ENCODE measurements at places on chromosomes 4 and X. TPM values are rescaled to one million over a fixed set of nuclear protein-coding genes. Genes with fewer than 3 reads are reported as not detected.

PNMA3 gene
- total RNA-seq, result 0.66 TPM

KCNIP4 gene
- total RNA-seq, result not detected

GPRIN3 gene
- total RNA-seq, result under 0.01 TPM

C4orf54 gene
- total RNA-seq, result not detected

FAM9C gene
- total RNA-seq, result not detected

TGIF2LX gene
- not detected for total RNA-seq

GPR34 gene
- total RNA-seq, result not detected

PLXNA3 gene
- total RNA-seq, result 24.0 TPM

MEPE gene
- not detected for total RNA-seq

TBX22 gene
- total RNA-seq, result not detected

CNGA2 gene
- total RNA-seq, result not detected

MAGEA12 gene
- total RNA-seq, result not detected

VCX2 gene
- total RNA-seq, result not detected

HAND2 gene
- 0.58 TPM for total RNA-seq

PLCXD1 gene
- total RNA-seq, result 9.1 TPM

SGMS2 gene
- 114 TPM for total RNA-seq

ABLIM2 gene
- under 0.01 TPM for total RNA-seq

GLOD5 gene
- total RNA-seq, result not detected

DCLK2 gene
- 16.2 TPM for total RNA-seq

COX7B2 gene
- not detected for total RNA-seq

LGI2 gene
- under 0.01 TPM for total RNA-seq

ENAM gene
- 0.17 TPM for total RNA-seq

KIAA1210 gene
- not detected for total RNA-seq

HELT gene
- total RNA-seq, result not detected

SPANXA1 gene
- total RNA-seq, result not detected

ART3 gene
- total RNA-seq, result not detected

SMPX gene
- total RNA-seq, result not detected

RNF150 gene
- total RNA-seq, result 0.99 TPM

PAGE5 gene
- not detected for total RNA-seq

SMIM31 gene
- total RNA-seq, result not detected

SLC26A1 gene
- 0.33 TPM for total RNA-seq

Measured in smooth muscle cell of trachea (primary cell).